ENCODE measurements at places on chromosomes 16 and 17.
A peak's percentile ranks its signal among the peaks of the same experiment; 100 is the strongest.

DNA sequence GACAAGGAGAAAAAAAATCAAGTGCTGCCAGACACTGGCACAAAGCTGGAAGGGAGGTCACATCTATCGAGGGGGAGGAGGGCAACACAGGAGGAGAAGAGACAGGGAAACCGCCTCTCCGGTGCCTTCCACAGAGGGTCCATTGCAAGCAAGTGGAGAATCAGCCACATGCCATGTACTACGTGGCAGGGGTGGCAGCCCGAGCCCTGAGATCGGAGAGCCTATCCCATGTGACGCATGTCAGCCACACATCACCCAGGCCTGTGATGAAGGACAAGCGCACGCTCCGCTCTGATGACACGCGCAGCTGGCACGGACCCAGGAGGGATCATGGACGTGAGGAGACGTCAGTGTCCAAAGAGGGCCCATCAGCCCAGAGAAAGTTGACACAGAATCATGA lies 30.1 kb downstream of the ADCY9 start:
- H3K27ac ChIP-seq = no peak overlapping the region
- ATAC-seq = no peak
- no peaks in the 10 kb centered on the region for H3K36me3 ChIP-seq
- H3K4me1 ChIP-seq = no peaks in the 10 kb centered on the region

- H3K4me1 ChIP-seq = peaks cover 70% of the 10 kb centered on the region
- no peaks in the 10 kb centered on the region for H3K27me3 ChIP-seq
- peak overlapping the region; percentile 99 for H3K27ac ChIP-seq
- H3K36me3 ChIP-seq = peaks cover 81% of the 10 kb centered on the region
Measured at GRCh38 chr17:7574176-7574953, 5.1 kb upstream of the CD68 start.

DNA sequence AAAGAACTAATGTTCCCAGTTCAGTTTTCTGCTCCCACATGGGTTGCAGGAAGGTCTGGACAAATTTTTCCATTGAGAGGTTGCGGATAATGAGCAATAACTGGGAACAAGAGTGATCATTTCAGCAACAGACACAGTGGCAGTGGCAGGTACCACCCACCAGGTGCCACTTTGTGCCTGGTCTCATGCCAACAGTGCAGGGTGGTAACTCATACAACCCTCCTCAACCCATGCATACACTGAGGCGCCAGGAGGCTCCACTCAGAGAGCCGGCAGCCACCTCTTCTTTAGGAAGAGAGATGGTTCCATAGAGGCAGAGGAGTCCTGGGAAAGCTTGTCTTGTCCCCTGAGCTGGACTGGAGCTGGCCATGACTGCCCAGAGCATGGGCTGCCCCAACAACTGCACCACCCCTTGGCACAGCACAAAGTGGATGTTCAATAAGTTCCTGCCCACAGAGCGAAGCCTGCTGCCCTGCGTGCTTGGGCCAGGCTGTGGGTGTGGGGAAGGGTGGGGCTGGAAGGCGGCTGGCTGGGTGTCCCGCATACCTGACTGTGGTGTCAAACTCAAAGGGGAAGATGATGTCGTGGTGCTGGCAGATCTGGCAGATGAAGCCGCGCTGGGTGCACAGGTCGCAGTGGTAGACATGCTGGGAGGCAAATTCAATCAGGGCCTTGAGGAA lies 6.4 kb upstream of the ARHGAP27 start:
- no peak overlapping the region for H3K27ac ChIP-seq
- no peak for ATAC-seq
- H3K4me1 ChIP-seq = peaks cover 33% of the 10 kb centered on the region

GRCh38 chr16:21233521-21234150 lies at the start of gene ANKS4B:
Gene ANKS4B, plus strand, starts transcription at chr16:21233699. Its CDS starts 39 bp downstream, at chr16:21233738.
- no peak within 1 kb of the TSS for H3K27ac ChIP-seq
- peaks cover 22% of the 10 kb centered on the region for H3K27me3 ChIP-seq
- H3K36me3 ChIP-seq = no peaks in the 10 kb centered on the region
- ATAC-seq = no peak

DNA sequence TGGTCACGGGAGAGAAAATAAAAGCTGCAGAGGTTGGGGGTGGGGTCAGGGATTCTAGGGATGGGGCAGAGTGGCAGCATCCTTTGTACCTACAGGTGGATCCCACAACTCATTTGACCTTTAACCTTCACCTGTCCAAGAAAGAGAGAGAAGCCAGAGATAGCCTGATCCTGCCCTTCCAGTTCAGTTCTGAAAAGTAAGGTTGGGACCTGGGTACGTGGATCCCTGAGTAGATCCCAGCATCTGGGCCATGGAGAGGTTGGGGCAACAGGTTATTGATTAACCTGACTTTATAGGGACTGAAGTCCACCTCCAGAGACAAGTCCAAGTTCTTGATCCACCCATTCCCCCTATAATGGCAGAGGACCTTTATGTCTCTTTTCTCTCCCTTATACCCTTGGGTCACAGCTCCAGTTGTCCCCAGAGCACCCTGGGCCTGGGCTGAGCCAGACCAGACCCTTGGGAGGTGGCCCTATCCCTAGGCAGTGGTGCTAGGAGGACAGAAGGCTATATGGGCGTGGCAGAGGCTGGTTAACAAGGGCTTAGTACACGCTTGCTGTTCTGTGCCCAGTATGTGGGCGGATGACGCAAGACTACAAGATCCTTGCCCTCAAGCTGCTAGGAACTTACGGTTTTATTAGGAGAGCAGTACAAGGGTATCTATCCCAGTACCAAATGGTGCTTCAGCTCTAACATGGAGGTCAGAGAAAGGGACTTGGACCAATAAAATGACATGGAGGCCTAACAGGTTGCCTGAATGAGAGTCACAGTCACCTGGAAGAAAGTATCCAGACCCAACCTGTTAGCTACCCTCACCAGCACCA lies 3.3 kb downstream of the CLDN7 start:
- H3K4me1 ChIP-seq = peaks cover 29% of the 10 kb centered on the region
- no peak overlapping the region for H3K4me3 ChIP-seq
- H3K36me3 ChIP-seq = peaks cover 22% of the 10 kb centered on the region
- peaks cover 17% of the 10 kb centered on the region for H3K27me3 ChIP-seq
- H3K27ac ChIP-seq = no peak overlapping the region

DNA sequence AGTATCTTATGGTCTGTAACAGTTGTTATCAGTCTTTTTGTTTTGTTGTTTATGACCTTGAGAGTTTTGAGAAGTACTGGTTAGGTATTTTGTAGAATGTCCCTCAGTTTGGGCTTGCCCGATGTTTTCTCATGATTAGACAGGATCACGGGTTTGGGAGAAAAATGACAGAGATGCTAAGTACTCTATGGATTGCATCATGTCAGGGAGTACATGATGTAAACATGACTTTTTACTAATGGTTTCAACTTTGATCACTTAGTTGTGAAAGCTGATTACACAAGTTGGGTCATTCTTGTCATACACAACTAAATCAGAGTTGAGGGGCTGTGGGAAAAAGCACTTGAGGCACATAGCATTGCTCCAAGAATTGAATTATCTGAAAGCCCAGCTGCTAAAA lies 94.7 kb upstream of the SIAH1 start:
- no peak for ATAC-seq
- H3K27ac ChIP-seq = no peak overlapping the region
- H3K27me3 ChIP-seq = no peaks in the 10 kb centered on the region
- H3K4me1 ChIP-seq = no peaks in the 10 kb centered on the region

GRCh38 chr17:21196126-21196525 lies 17.8 kb downstream of the TMEM11 start:
- H3K36me3 ChIP-seq = peaks cover 38% of the 10 kb centered on the region
- peaks cover 28% of the 10 kb centered on the region for H3K4me1 ChIP-seq
- H3K27me3 ChIP-seq = no peaks in the 10 kb centered on the region

DNA sequence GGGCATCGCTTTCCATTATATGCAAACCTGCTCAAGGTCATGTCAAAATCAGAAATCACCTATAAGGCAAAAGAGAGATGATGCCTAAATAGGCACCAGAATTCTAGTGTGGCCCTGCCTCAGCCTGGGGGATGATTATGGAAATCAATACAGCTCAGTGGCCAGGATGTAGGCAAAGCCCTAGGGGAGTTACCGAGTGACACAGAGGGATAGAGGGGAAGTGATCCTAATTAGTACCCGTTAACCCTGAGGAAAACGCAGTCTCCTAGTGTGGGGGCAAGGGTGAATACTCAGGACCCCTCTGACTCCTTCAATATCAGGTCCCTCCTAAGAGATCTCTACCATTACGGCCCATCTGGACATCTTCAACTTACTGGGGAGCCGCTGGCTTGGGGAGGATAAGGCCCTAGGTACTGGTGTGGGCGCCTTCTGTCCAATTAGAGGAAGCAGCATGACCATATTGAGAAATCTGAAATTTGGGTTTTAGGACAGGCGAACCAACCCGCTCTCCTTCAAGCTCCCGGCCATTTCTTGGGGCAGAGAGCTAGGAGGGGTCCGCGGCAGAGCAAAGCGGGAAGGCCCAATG lies 725 bp downstream of the NT5C3B start:
- peak overlapping the region; percentile 67 for H3K27ac ChIP-seq
- H3K27me3 ChIP-seq = no peaks in the 10 kb centered on the region
- H3K36me3 ChIP-seq = peaks cover 12% of the 10 kb centered on the region
- peak; percentile 56 for ATAC-seq

Data from stimulated activated memory B cell treated with anti-CD40 and anti-IgM and Interleukin-4, amounts not matched to agents 10 μg/mL and 1 μg/mL and 100 μg/mL, for 72 hours (primary cell).